ENCODE measurements at places on chromosomes 7 and 10. TPM values are rescaled to one million over a fixed set of nuclear protein-coding genes. Genes with fewer than 3 reads are reported as not detected.
A peak's percentile ranks its signal among the peaks of the same experiment; 100 is the strongest.

CCL24 gene
- not detected for total RNA-seq

DNA sequence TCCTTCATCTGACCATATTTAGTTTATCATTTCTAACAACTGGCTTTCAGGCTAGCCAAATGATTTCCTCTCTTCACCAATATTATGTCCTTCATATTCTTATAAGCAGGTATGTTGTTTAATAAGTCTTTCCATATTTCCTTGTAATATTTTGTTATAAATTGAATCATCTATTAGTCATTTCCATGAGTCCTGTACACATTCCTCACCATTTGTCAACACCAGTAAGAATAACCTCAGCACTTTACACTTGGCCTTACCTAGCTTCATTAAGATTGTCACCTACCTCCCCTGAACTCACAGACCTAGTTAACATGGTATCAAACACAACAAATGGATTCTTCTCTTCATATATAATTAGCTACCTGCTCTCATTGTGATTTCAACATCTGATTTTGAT lies 282.3 kb downstream of the SEMA3D start:
- DNase-seq: no peak

DNA sequence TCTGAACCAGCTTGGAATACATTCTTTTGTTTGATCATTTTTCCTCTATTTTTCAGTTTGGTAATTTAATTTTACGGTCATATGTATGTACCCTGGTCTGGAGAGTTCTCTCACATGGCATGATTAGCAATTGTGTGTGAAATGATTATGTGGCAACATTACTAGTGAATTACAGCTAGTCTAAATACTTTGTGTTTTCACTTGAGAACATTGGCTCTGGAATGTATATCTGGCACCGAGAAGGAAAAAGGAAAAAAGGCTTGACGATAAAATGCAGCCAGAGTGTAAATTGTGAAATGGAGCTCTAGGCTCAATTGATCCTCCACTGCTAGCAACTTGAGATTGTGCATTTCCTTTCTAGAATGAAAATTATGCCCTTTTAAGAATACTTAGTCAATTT lies 397.2 kb downstream of the EXOC4 start:
- no peak for DNase-seq

DNA sequence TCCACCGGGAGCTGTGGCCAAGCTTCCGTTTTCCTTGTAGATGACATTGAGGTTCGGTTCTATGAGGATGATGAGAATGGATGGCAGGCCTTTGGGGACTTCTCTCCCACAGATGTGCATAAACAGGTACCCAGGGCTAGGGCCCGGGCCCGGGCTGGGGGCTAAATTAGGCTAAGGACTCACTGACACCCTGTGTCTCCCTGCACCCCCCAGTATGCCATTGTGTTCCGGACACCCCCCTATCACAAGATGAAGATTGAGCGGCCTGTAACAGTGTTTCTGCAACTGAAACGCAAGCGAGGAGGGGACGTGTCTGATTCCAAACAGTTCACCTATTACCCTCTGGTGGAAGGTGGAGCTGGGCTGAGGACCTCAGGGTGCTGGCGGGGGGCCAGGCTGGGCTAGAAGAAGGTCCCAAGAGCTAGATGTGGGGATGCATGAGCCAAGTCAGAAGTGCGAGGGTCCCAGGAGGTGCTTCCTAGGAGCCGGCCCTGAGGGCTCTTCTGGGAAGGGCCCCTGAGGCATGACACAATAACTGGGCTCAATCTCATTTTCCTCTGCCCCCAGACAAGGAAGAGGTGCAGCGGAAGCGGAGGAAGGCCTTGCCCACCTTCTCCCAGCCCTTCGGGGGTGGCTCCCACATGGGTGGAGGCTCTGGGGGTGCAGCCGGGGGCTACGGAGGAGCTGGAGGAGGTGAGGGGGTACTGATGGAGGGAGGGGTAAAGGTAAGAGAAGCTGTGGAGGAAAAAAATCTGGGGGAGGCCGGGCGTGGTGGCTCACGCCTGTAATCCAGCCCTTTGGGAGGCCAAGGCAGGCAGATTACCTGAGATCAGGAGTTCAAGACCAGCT lies 2.9 kb downstream of the NFKB2 start:
- no peak for DNase-seq

- DNase-seq: no peak
These were observed 85.8 kb upstream of the NAMPT start for GRCh38 chr7:106370542-106370941.

GRCh38 chr10:110923856-110924493 lies 4.6 kb downstream of the SHOC2 start:
- no peak for DNase-seq

TDRD1 gene
- total RNA-seq: 0.15 TPM

PTPRE gene
- total RNA-seq: 17.4 TPM

- DNase-seq: no peak
These were observed 185.0 kb downstream of the TCF7L2 start for GRCh38 chr10:113135025-113135424.

BHLHA15 gene
- 3.7 TPM for total RNA-seq

DNA sequence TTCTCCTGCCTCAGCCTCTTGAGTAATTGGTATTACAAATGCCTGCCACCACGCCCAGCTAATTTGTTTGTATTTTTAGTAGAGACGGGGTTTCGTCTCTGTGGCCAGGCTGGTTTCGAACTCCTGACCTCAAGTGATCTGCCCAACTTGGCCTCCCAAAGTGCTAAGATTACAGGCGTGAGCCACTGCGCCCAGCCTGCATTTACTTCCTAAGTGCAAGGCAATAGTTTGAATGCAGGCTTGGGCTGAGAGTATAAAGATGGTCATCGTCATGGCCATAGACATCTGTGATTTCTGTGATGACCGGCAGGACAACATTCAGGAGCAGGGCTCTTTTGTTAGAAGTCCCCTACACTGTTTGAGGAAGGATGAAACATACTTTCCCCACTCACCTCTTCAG lies 393.9 kb upstream of the SHH start:
- no peak for DNase-seq

DNA sequence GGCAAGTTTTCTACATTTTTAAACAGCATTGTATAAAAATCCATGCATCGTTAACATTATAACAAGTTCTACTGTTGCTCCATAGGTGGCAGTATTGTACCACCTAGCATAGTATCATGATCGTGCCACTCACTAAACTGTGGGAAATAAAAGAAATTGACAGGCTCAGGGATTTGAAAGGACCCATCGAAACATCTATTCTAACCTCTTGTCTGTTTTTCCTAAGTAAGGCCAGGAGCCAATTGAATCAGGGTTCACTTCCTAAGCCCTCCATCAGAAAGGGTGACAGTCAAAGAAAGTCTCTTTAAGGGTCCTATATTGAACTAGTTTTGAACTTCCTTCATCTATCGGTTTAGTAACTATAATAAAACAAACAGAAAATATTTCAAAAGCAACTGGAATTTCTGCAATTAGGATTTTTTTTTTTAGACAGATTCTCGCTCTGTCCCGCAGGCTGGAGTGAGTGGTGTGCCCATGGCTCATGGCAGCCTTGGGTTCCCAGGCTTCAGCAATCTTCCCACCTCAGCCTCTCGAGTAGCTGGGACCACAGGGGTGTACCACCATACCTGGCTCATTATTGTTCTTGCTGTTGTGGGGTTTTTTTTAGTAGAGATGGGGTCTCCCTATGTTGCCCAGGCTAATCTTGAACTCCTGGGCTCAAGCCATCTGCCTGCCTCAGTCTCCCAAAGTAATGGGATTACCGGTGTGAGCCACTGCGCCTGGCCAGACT lies 9.4 kb downstream of the HACD1 start:
- DNase-seq: no peak

GRCh38 chr10:62130948-62131347 lies 137.7 kb downstream of the RTKN2 start:
- no peak for DNase-seq

- DNase-seq: no peak
These were observed 249.2 kb upstream of the HABP2 start for GRCh38 chr10:113303544-113304146.

DNA sequence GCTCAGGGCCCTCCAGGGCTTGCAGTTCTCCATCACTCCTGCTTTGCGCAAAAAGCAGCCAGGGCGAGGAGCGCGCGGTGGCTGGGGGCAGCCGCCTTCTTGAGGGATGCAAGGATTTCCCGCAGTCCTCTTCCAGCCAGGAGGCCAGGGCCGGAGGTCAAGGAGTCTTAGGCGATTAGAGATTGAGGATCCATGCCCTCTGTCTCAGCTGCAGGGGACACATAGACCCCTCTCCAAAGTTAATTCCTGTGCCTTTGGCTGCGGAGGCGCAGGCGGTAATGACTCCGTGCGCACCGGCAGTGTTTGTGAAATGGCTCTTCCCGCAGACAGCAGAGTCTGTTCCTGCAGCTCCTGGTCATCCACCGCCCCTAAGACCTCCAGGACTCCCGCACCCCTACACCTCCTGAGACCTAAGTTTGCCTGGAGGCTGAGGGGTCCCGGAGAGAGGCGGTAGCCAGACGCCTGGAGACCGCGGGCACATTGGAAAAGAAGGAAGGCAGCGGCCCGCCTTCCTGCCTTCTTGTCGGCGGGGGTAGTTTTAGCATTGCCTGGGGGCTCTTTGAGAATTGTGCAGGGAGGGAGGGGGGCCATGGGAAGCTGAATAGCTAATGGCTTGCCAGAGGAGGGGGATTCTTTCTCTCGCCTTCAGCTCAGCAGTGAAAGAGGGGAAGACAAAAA lies 3.3 kb upstream of the NEUROG3 start:
- peak; percentile 42 for DNase-seq

Data from lower leg skin (tissue), 4 donors.